ENCODE measurements at places on chromosomes 7 and 10. TPM values are rescaled to one million over a fixed set of nuclear protein-coding genes. Genes with fewer than 3 reads are reported as not detected.
A peak's percentile ranks its signal among the peaks of the same experiment; 100 is the strongest.

The DGKI gene
- 0.16 TPM for polyA plus RNA-seq

The MBL2 gene
- polyA plus RNA-seq, result not detected

GRCh38 chr10:63595072-63595471 is 73.9 kb downstream of the REEP3 start:
- DNase-seq, result no peak

DNA sequence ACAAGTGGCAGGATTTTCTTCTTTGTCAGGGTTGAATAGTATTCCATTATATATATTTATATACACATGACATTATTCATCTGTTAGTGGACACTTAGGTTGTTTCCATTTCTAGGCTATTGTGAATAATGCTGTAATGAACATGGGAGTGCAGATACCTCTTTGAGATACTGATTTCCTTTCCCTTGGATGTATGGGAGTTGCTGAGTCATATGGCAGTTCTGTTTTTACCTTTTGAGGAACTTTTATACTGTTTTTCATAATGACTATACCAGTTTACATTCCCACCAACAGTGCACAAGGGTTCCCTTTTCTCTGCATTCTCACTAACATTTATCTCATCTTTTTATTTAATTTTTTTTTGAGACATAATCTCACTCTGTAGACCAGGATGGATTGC is 1.8 kb upstream of the CLCN1 start:
- no peak for DNase-seq

- no peak for DNase-seq
These were observed 168.7 kb upstream of the ITGB1 start for GRCh38 chr10:33126742-33127141.

- peak; percentile 95 for DNase-seq
These were observed at the start of gene C7orf57 for GRCh38 chr7:48035301-48035966. Gene C7orf57 (plus strand): TSS chr7:48035543. CDS start chr7:48036309, 766 bp downstream.

DNA sequence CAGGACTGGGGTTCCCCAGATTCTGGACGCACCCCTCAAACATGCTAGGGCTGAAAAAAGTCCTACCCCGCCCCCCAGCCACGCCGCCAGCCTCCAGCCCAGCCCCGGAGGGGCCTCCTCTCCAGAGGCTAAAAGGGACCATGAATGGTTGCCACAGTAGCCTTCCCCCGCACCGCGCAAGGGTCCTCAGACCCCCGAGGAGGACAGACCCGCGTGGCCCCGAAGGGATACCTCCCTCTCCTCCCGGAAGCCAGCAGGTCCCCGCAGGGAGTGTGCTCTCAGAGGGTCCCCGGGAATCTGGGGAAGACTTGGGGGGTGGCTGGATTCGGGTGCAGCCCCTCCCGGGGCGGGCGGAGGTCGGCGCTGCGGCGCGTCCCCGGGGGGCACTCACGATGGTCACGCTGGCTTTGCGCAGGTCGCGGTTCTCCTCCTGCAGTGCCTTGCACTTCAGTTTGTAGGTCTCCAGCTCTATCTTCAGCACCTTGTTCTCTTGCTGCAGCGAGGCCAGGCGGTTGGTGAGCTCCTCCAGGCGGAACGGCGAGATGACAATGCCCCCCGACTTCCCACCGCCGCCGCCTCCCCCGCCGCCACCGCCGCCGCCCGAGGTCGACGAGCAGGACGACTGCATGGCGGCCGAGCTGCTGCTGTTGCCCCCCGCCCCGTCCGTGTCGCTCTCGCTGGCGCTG is 482 bp downstream of the CCDC6 start:
- no peak for DNase-seq

GRCh38 chr10:60757420-60757895 is 20.8 kb upstream of the CDK1 start:
- peak; percentile 54 for DNase-seq
